Dorsolateral prefrontal cortex (tissue), 122 donors: ENCODE measurements at places on chromosomes 1 and 21. TPM values are rescaled to one million over a fixed set of nuclear protein-coding genes. Genes with fewer than 3 reads are reported as not detected.

GRCh38 chr1:244346972-244347618 lies 104.6 kb downstream of the ADSS2 start:
- no peak for DNase-seq

DNA sequence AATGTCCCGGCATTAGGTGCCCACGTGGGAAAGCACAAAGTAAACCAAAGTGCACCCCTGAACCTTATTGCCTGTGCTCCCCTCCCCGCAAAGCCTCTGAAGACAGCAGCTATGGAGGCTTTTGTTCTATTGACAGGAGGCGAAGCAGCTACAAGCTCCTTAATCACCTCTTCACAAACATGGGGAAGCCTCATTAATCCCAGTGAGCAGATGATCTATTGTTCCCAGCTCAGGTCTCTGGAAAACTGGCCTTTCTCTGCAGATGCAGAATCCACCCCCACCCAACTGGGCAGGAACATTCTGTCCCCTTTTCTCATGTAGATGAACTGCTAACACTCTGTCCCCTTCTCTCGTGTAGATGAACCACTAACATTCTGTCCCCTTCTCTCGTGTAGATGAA lies 190.5 kb upstream of the CSF3R start:
- no peak for DNase-seq

DNA sequence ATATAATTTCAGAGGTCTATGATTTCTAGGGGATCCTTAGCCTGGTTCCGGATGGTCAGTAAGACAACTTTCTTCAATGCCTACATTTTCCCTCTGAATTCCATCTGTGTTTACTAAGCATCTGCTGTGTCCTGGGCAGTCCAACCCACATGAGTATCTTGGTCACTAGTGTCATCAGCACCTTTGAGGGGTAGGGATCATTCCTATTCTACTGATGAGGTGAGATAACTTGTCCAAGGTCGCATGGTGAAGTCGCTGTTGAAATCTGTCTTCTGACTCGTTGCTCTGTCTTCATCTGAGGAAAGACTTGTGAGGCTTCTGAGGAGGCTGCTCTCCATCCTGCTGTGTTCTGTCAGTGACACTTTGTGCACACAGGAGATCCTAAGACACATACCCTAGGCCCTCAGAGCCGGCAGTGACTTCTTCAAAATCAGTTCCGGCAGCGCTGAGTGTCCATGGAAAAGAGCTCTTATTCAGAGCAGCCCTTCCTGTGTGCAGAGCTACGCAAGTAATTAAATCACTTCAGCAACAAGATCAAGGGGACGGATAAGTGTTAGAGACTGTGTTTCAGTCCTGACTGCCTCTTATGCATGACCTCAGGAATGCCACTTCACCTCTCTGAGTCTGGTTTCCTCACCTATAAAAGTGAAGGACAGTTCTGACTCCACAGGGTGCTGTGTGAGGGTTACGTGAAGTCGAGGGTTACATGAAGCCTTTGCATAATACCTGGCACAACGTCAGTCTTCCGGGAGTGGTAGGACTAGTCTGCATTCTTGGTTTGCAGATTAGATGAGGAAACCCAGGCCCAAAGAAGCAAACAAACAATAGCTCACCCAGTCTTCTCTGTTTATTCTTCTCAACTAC lies 28.4 kb downstream of the AK2 start:
- DNase-seq: no peak

- no peak for DNase-seq
Measured at GRCh38 chr1:109781806-109782205, 18.1 kb upstream of the EPS8L3 start.

GRCh38 chr1:83958704-83959103 lies 40.2 kb downstream of the TTLL7 start:
- no peak for DNase-seq

DNA sequence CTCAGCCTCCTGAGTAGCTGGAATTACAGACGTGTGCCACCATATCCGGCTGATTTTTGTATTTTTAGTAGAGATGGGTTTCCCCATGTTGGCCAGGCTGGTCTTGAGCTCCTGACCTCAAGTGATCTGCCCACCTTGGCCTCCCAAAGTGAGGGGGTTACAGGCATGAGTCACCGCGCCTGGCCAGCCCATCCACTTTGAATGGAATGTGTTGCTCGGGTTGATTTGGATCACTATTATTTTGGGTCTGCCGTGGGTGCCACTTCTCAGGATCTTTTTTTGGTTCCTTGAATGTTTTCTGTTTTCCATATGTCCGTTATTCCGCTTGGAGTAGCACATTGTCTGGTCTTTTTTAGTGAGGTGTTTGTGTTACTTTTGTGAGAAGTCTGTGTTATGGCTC lies 17.0 kb downstream of the PCNT start:
- no peak for DNase-seq

DNA sequence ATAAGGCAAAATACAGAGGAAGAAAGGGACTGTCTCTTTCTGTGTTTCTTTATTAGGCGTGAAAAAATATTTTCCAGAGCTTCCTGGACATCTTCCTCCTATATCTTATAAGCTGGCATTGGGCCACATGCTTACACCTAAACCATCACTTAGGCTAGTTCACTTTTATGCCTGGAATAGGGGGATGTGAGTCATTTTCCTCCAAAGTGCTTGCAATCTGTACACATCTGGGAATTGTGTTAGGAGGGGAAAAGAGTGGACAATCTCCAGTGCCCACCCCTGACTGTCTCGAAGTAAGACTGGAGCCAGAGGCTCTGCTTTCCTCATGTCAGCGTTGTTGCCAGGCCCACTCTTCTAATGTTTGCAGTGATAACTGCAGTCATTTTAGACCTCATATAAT lies 29.9 kb downstream of the GIPC2 start:
- DNase-seq: no peak

DNA sequence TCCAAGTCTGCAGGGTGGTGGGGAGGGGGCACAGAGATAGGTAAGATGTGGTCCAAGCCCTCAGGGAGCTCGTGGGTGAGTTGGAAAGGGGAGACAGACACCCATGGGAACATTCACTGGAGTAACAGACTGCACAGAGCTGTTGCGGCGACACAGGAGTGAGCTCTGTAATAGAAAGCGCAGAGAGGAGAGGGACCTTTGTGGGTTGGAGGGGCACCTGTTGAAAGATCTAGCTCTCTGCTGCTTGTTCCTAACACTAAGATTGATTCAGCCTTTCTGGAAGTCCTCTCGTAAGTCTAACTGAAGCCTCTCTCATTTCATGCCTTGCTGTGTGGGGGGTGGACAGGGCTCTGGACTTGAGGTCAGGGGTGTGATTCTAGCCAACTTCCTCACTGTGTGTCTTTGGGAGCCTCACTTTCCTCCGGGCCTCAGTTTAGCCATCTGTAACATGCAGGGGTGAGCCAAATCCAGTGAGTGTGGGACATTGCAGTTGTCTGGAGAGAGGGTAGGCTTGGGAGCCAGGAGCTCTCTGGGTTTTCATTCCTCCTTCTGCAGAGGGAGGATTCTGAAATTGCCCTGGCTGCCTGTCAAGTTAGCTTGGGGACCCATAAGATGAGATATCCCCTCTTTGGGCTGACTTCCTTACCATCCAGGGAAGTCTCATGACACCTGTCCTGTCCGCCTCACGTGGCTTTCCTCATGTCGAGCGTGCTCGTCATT lies 2.0 kb upstream of the ACOT11 start:
- DNase-seq: no peak

DNA sequence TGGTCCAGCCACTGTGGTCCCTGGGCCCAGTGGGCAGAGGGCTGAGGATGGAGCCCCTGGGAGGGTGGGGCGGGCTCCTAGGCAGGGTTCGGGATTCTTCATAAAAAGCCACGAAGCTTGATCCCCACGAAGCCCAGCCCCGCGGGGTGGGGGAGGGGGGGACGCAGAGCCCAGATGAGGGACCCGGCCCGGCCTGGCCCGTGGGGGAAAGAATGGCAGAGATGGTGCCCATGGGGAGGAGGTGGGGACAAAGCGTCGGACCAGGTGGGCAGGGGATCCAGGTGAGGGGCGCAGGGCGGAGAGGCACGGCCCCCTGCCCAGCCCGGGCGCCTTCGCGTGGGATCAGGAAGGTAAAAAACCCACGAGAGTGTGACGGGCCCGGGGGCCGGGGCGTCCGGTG lies 6.0 kb upstream of the SMIM12 start:
- DNase-seq: no peak

DNA sequence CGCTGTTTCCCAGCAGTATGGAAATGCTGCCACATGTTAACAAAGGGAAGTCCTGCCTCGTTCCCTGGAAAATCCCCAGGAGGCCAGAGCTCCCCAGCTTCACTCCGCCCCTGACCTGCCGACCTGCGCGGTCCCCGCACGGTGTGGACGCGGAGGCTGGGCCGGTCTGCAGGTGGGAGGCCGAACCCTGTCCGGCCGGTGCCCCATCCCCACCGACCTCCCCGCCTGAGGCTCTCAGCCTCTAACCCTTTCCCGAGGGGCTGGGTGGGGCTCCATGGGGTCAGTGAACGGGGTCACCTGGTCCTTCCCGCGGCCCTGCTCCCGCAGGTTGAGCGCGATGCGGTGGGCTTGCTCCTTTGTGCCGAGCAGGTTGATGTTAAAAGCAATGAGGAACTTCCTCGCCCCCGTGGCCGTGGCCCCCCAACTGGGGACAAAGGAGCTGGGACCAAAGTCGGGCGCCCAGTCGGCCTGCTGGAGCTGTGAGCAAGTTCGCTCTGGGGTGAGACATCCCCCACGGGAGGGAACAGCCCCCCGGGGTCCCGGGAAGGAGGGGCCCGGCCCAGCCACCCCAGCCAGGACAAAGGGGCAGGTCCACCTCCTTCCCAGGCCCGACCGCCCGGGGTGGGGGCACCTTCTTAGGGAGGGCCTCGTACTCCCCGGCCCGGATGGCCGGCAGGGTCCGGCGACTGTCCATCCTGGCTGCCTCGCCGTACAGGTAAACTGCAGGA lies 4.0 kb downstream of the FTCD start:
- DNase-seq: peak; percentile 42

GRCh38 chr1:227742738-227743715 lies 7.8 kb downstream of the SNAP47 start:
- no peak for DNase-seq

Gene CBR3
- total RNA-seq: 5.2 TPM

Gene KDF1
- total RNA-seq: 0.32 TPM

Gene FGR
- total RNA-seq: 7.2 TPM

Gene GORAB
- 20.8 TPM for total RNA-seq
